ENCODE measurements at places on chromosomes 1 and 21.

- DNase-seq, result no peak
Observed at GRCh38 chr1:12384836-12385456, 155.1 kb downstream of the VPS13D start.

GRCh38 chr1:219416598-219417238 lies 196.2 kb downstream of the ZC3H11B start:
- no peak for DNase-seq

DNA sequence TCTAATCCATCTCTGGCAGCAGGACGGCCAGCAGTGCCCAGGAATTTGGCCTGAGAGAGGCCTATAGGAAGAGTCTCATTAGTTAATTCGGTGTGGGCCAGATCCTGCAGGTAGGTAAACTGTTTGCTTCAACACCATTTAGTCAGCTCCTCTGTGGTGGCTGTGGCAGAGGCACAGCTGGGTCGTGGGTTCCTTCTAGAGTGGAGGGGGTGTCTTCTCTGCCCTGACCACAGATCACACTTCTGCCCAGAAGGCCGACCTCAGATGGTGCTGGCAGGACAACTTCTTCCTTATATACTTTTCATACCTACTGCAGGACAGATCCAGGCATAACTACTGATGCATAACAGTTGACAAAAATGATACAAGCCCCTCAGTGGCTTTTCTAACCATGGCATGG lies 281.4 kb downstream of the RPS6KC1 start:
- DNase-seq, result no peak

GRCh38 chr1:47559944-47560695 lies 122.3 kb downstream of the FOXD2 start:
- no peak for DNase-seq

DNA sequence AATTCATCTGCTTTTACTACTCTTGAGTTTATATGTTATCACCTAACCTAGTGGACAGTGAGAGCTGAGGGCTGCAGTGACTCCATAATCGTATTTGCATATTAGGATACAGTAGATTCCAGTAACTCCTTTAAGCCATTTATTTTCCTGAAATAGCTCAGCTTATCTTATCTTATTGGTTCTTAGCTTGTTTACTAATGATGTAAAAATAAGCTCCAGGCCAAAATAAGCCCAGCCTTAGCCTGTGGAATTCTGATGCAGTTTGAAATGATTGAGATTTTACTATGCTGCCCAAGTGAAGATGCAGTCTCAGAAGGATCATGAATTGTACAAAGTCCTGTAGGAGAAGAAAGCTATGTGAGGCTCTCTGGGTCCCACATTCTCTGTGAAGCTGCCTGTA lies 18.1 kb downstream of the ATP1A1 start:
- no peak for DNase-seq

- DNase-seq, result no peak
Observed at GRCh38 chr1:168513656-168514404, 30.0 kb downstream of the XCL2 start.

GRCh38 chr1:53550201-53550741 lies 91.1 kb downstream of the DMRTB1 start:
- no peak for DNase-seq

DNA sequence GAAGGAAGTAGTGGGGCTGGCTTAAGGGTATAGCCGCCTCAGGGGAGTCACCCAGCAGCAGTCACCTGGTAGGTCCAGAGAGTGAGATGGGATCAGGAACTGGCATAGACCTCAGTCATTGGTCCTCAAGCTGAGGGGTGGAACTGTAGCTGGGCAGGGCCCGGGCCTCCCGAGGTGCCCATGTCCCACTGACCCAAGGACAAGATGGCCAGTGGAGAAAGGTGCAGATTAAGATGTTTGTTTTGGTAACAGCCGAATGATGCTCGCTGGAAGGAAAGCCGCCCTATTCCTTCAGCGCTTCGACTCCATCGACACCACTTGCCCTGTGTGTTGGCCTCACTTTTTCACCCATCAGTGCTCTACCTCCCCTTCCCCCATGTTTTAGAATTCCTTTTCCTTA lies 16.4 kb downstream of the COL9A2 start:
- no peak for DNase-seq

- no peak for DNase-seq
Observed at GRCh38 chr1:20125100-20125499, 5.8 kb upstream of the PLA2G2D start.

DNA sequence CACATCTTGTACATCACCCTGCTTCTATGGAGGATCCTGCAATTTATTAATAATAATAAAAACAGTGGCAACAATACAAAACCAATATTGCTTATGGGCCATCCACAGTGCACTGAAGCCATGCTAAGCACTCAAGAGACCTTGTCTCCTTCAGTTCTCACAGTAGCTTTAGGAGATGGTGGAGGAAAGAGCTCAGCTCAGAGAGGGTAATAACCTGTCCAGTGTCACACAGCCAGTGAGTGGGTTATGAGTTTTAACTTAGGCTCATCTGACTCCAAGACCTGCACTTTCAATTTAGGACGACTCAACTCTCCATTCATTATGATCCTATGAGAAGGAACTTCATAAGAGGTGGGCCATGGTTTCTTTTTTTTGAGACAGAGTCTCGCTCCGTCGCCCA lies 347.6 kb upstream of the RUNX1 start:
- no peak for DNase-seq

Data from stimulated activated CD4-positive, alpha-beta T cell treated with anti-CD3 and anti-CD28 coated beads, Interleukin-1b, Interleukin-23, amount 100 ng/mL, for 1 hour (primary cell).